ENCODE measurements at places on chromosomes 13 and 19.

- no peak for DNase-seq
Observed at GRCh38 chr13:31903111-31903815, 128.3 kb upstream of the FRY start.

GRCh38 chr13:51817717-51818116 is 13.8 kb upstream of the DHRS12 start:
- DNase-seq = no peak

GRCh38 chr13:41178040-41178439 is 16.3 kb downstream of the KBTBD7 start:
- DNase-seq = no peak

DNA sequence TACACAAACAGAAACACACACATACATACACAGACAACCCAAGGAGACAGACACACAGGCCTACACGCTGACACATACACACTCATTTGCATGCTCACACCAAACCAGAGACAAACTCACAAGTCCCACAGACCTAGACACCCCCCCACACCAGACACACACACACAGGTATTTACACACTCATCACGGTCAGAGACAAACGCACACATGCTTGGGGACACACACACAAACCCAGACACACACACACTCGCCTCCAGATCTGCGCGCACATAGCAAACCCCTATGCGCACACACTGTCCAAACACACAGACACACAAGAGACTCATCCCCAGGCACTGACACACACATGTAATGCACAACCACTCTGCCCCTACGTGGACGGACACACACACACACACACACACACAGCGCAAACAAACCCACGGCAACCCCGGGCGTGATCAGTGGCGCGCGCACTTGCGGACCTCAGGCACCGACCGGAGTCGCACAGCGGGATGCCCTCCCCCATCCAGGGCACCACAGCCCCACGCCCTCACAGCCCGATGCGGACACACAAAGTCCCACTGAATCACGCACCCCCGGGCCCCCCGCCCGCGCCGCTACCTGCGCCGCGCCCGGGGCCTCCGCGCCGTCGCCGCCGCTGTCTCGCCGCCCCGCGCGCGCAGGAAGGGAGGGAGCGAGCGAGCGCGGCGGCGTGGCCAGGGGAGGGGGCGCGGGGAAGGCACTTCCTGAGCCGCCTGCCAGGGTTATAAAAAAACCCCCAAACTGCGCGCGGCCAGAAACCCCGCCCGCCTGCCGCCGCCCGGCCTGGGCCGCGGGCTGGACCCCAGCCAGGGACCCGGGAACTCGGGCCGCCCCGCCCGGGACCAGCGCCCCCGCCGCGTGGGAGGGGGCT is at the start of gene ADAMTS10:
ADAMTS10 (minus strand) TSS at position 675 of the 895 bp plus-strand sequence. CDS start 5,005 bp downstream, outside the sequence.
- no peak for DNase-seq

DNA sequence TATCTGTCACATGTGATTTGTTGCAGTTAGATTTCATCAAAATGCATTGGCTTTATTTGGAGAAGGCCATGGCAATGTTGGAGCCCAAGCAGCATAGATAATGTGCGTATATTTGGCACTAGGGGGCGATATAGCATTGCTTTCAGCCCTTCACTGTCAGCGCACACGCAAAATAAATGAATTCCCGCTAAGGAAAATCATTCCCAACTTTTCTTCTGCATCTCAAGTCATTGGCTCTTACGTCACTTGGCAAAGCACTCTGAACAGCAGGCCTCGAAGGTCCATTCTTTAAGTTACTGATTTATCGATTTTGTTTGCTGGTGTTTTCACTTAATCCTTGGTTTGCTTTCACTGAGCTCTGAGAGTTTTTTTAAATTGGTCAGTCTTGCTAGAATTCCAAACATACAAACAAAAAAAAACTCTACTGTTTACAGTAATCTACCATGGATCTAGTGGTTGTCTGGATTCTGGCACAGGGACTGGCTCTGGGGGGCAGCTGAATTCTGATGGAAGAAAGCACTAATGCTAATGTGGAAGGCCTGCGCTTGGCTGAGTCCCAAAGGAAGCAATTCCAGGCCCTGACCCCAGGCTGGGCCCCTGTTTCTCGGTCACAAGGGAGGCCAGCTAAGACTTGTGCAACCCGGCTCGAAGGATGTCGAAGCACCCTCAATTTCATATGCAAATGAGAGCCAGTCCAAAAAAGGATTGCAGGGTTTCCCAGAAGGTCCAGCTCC is 97.7 kb upstream of the IPO5 start:
- peak; percentile 90 for DNase-seq

DNA sequence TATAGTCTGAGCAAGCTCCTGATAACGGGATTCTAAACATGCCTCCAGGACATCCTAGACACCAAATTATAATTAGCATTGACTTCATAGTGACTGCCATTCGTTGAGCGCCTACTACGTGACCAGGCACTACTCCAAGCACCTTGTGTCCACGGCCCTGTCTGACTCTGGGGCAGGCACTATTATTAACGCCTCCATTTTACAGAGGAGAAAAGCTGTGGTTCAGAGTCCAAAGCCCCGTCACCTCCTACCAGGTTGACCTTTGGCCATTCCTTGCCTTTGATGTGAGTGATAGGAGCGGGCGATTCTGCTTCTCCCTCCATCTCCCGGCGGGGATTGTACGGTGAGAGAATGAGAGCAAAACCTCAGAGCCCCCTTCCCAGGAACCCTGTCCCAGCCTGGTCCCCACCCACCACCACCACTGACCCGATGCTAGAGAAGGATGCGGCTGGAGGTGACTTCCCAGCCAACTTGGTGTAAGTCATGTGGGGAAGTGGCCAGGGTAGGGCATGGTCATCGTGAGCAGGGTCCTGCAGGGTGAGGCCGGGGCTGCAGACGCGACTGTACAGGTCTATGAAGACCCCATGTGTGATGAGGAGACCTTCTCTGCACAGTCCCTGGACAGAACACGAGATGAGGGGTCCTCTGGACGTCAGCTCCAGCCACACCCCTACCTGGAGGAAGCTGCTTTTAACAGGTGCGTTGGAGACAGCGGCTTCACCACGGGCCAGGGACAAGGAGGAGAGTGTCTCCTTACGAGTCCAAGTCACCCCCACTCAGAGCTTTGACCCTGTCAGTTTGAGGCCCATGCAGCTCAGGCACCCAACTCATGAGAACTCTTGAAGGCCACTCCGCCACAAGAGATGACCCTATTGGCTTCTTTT is at the start of gene IGSF23:
IGSF23 (plus strand) TSS at position 269 of the 884 bp plus-strand sequence; CDS start at position 352, 83 bp downstream.
- no peak for DNase-seq

DNA sequence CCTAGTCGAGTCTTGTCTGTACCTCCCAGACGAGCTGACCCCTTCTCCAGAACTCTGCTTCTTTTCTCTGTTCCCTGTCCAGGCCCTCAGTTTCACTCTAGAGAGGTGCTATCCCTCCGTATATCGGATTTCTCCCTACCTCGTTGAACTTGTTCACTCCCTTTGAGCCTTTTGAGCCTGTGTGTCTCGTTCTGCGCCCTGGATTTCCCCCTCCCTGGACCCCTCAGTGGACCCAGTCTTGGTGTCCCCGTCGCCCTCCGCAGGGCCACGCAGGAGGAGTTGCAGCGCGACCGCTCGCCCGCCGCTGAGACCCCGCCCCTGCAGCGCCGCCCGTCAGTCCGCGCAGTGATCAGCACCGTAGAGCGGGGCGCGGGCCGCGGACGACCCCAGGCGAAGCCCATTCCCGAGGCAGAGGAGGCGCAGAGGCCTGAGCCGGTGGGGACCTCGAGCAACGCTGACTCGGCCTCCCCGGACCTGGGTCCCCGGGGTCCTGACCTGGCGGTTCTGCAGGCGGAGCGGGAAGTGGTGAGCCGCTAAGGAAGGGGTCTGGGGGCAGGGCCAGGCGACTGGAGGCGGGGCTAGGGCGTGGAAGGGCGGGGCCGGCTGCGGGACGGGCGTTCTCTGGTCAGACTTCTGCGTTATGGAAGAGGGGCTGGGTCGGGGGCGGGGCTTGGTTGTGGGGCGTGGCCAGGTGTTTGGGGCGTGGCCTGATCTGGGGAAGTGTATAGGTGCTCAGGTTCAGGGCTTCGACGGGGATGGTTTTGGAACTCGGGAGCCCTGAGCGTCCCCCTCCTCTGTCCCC is 5.5 kb downstream of the EPS8L1 start:
- DNase-seq = no peak

DNA sequence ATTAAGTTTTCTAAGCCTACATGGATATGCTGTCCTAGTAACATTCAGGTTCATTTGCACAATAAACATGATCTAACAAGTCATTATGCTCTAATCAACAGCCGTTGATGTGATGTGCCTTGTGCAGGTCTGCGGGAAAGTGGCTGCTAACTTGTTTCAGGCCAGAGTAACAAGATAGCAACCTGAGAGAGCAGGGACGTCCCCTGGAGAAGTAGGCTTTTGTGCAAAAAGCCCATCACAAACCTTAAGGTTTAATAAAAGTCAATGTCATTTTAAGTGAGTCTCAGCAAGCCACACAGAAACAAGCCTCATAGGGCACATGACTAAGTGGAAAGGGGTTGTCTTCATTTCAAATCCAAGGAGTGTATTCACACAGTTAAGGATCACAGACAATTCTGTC is 17.6 kb downstream of the FOXO1 start:
- no peak for DNase-seq

GRCh38 chr19:48795685-48796070 is 15.2 kb downstream of the BCAT2 start:
- no peak for DNase-seq

- DNase-seq = no peak
Observed at GRCh38 chr13:38657191-38657590, 29.7 kb upstream of the FREM2 start.

DNA sequence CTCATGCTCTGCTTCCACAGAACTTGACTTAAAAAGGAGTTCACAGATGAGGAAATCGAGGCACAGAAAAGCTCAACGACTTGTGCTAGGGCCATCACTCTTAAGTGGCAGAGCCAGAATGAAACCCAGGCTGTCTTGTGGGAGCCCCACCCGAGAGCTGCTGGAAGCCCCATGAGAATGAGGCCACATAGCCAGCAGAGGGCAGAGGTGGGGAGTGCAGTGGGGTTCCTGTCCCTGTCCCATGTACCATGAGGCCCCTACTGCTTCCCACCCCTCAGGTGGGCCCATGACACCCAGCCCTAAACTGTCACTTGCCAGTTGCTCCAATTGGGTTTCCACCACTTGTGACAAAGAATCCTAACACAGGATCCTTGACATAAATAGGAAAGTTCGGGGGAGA is 175.9 kb downstream of the IRS2 start:
- DNase-seq = no peak

DNA sequence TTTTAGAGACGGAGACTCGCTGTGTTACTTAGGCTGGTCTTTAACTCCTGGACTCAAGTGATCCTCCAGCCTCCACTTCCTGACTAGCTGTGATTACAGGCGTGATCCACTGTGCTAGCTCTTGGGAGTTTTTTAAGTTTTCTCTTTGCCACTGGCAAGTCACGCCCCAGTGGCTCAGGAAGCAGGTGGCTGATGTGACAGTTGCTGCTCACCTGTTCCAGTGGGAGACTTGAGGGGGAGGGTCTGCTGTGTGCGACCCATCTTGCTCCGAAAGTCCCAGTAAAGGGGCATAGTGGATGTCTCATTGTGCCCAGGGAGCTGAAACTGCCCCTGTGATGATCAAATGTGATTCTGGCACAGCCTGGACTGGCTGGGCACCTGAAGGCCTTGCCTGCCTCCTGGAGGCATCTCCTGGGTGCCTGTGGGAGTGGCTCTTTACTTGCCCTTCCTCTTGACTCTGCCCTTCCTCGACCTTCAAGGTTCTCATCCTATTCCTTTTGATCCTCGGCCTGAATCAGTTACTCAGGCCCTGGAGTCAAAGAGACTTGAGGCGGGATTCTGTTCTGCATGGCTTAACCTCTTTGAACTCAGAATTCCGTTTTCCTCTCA is 7.8 kb downstream of the SMARCA4 start:
- DNase-seq = no peak

- no peak for DNase-seq
Observed at GRCh38 chr19:4234142-4234861, 5.0 kb downstream of the EBI3 start.

DNA sequence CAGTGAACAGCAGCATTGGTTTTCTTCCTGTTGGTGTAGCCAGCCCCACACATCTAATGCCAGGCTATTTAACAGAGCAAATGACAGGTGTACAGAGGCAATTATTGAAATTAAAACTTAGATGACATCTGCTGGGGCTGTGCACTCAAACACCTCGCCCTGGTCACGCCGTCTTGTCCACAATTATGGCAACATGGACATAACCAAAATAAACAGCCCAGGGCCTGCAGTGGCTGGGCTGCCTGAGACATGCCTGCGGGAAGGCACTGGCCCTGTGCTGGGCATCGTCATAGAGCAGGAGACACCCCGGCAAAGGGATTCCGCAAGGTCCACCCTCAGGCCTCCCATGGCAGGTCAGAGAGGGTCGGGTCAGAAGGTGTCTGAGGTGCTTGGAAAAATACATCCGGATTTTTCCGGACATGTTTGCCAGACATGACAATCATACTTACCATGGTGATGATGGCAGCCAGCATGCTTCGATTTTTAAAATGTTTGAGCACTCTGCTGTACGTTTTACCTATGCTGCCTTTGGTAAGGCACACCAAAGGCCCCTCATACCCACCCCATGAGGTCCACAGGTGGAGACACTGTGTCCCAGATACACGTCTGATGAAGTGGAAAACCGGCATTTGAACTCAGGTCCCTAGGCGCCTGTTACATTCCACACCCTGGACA is 47.8 kb downstream of the TSHZ3 start:
- no peak for DNase-seq

DNA sequence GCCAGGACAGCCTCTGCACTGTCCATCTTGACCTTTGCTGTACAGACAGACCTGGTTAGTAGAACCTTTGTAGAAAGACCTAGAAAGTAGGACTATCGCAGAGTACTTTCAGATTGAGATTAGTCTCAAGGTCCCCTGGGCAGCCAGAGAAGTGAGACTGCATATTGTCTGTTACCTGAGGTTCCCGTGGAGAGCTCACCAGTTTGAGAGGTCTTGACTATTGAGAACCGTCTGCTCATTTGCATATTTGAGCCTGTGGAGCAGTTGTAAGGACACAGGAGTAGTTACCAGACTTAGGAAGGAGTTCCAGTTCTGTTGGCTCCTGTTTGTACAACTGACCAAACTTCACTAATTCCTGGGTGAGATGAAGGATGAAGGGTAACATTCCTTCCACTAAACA is 66.2 kb downstream of the SPATA13 start:
- DNase-seq = no peak
